ENCODE measurements at places on chromosomes 5 and 9.

DNA sequence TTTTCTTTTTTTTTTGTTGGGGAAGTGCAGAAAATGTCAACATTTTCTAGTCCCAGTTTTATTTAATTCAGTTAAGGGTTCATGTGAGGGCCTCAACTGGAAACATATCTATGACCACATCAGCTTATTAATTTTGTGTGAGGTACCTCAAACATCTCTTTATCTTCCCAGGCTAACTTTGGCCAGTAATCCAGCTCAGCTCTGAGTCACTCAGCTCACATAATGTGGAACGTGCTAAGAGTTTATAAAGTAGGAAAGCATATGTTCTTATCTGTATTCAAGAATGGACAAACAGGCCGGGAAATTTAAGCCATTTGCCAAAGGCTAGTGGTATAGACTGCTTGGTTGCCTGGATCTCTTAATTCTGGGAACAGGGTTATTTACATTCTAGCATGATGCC is 118.4 kb downstream of the INSYN2B start:
- DNase-seq: no peak

- DNase-seq: peak; percentile 42
These were observed 1.3 kb upstream of the GNAQ start for GRCh38 chr9:78032730-78033457.

- DNase-seq: no peak
These were observed 80.2 kb downstream of the PLAC8L1 start for GRCh38 chr5:146025114-146025680.

- DNase-seq: no peak
These were observed 18.6 kb upstream of the MED10 start for GRCh38 chr5:6396836-6397535.

GRCh38 chr9:126592461-126592860 is 21.3 kb upstream of the LMX1B start:
- DNase-seq: no peak

DNA sequence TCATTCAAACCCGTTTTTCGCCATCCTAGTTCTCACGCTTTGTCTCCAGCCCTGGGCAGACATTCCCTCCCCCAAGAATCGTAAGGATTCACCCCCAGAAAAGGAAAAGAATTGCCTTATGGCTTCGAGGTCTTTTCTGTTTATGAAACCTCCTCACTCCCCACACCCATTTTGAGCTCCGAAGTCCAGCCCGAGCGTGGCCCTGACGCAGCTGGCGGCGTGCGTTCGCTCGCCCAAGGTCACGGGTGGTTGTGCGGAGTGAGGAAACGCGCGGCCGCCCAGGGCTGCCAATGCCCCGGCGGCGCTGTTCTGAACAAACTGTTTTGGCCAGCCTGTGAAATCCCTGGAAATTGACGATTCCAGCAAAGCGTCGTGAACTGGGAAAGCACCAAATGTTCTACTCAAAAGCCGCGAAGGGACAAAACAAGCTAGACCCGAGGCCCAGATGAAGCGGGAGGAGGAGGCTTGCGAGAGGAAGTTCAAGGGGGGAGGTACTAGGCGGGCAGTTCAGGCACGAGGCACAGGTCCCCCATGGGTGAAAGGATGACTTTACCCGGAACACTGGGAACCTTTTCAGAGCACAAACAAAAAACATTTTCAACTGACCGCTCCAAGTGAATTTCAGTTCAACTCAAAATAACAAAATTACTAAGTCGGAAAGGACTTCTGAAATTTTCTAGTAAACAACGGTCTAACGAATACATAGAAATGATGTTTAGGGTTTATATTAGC is 683 bp upstream of the ZFAND5 start:
- DNase-seq: peak; percentile 65

- peak; percentile 42 for DNase-seq
These were observed at the start of gene ARL10 for GRCh38 chr5:176365351-176366231. Gene ARL10 (plus strand): TSS chr5:176365487. CDS start chr5:176365564, 77 bp downstream.

GRCh38 chr5:96963267-96963666 is 27.4 kb downstream of the LNPEP start:
- no peak for DNase-seq

DNA sequence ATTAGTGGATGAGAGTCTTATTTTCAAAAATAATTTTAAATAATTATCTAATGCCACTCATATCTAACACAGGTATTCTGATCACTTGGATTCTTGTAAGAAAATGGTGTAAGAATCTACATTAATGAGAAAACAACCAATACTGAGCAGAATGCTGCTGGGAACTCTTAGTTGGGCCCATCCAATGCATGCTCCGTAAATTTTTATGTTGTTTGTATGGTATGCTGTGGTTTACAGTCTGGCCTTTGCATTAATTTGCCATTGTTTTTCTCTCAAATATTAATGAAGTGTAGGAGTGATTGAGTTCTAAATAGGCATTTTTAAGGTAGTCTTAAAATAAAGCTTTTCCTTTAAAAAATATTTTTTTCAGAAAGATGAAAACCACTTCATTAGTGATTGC is 133.4 kb downstream of the ZSWIM6 start:
- no peak for DNase-seq

- no peak for DNase-seq
These were observed 350.5 kb upstream of the DAB2 start for GRCh38 chr5:39775086-39775796.

GRCh38 chr5:146890731-146891440 is 12.3 kb upstream of the PPP2R2B start:
- no peak for DNase-seq

GRCh38 chr9:137482094-137482781 is 23.1 kb upstream of the NSMF start:
- no peak for DNase-seq

DNA sequence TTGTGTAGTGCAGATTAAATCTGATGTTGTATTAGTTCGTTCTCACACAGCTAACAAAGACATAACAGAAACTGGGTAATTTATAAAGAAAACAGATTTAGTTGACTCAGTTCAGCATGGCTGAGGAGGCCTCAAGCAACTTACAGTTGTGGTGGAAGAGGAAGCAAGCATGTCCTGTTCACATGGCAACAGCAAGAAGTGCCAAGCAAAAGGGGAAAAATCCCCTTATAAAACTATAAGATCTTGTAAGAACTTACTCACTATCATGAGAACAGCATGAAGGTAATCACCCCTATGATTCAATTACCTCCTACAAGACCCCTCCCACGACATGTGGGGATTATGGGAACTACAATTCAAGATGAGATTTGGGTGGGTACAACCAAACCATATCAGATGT is 238.6 kb upstream of the PRR16 start:
- no peak for DNase-seq

GRCh38 chr5:144122081-144122480 is 48.4 kb downstream of the YIPF5 start:
- DNase-seq: no peak

DNA sequence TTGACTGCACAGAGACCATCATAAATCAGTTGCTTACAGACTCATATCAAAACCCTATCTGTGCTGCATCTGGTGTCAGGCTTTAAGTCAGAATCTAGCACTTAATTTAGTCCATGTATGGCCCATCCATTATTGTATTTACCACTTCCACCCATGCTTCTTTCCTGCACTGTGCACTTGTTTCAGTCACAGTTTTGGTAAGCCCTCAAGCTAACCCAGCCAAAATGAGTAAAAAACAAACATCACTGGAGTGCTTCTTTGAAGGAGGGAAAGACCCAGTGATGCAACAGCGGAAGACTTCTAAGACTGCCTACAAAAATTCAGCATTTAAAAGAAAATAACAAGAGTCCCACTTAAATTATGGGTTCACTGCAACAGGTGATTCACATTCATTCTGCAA is 69.0 kb downstream of the FGF10 start:
- no peak for DNase-seq

DNA sequence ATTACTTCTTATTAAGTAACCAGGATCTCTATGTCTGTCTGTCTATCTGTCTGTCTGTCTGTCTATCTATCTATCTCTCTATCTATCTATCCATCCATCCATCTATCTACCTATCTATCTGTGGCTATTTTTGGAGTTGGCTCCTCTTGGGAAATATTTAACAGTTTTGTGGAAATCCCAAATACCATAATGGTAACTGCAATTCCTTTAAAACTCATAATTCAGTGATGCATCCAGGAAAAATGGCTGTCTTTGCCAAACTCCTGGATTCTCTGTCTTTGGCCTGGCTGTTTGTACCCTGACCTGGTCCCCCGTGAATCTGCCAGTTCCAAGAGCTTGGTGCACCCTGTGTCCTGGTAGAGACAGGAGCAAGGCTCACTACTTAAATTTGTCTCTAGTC is 197.0 kb downstream of the PCSK1 start:
- no peak for DNase-seq

DNA sequence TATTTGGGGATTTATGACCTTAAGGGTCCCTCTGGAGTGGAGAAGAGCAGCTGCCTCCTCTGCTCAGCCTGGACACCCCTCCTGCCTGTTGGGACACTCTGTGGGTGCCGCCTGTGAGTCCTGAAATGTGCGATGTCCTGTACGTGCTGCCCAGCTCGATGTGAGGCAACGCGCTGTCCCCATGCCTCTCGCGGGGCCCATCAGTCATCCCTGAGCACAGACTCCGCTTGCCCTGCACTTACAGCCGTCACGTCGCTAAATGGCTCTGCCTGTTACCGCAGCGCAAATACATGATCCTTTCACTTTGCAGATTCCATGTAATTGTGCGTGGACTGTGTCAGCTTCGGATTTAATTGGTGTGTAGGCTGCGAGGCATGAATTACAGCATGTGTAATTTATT is 27.1 kb downstream of the IRX4 start:
- DNase-seq: no peak

DNA sequence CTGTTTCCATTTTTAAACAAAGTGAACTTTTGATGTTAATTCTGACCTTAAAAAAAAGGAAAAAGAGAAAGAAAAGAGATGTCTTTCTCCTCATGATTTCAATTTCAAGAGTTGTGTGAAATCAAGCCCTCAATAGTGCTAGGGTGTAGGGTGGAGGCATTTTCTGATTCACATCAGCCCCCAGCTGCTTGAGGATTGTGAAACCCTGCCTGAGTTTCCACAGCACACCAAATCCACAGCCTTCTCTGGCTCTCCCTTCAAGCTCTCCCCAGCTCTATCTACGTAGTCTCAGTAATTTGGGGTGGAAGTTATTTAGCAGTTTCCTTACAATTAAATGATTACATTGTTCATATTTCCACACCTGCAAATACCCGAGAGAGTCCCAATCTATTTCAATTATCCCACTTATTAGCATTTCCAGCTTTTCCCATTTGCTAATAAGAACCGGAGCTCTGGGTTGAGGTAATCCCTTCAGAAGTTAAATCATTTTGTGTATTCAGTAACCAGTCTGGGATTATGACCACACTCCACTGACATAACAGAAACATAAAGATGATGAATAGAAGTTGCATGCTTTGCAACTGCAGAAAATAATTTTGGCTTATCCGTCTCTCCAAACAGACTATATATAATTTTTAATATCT is 54.9 kb downstream of the MTX3 start:
- DNase-seq: no peak

GRCh38 chr9:37146410-37146809 is 26.0 kb downstream of the ZCCHC7 start:
- DNase-seq: no peak

DNA sequence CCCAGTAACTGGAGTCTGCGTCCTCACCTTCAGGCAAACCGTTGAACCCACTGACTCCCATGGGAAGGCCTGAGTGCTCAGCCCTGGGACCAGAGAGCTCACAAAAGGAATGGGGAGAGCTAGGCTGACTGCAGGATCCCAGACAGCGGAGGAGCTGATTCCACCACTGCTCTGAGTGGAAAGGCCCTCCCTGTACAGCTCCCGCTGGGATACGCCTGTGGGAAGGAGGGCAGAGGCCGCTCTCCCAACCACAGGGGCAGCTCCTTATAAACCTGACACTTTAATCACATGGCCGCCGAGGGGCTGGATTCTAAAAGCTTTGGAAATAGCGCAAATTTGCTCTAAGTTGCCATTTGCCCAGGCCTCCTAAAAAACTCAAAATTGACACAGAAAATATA is 37.1 kb downstream of the DBH start:
- DNase-seq: no peak

DNA sequence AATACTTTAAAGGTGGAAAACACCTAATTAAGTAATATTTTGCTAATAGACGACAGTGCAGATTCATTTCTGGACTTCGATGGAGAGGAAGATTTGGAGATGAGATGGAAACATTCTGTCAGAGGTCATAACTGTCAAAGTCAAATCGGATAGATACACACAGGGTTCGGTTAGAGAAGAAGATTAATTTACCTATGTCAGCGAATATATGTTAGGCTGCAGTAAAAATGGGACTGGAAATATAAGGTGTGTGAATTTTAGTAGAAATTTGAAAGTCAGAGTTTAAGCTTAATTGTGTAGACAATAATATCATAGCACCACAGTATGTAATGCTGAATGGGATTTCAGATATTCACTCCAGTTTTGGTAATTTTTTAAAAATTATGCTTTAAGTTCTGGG is 1020.3 kb upstream of the ACO1 start:
- DNase-seq: no peak

DNA sequence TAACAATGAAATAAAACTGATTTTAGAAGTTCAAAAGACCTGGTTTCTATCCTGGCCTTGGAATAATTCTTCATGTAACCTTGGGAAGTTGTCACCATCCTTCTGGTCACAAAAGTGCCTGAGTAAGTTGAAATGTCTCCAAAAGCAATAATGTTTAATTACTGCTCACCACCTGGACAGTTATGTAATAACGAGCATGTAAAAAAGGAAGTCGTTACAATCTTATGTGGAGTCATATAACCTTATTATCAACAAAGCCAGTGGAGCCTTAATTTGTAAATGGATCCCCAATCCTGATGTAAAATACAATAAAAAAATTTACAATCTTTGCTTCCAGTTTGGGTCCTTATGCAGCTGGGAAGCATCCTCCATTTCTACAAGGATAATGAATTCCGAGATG is 64.2 kb upstream of the GPR151 start:
- no peak for DNase-seq

- DNase-seq: no peak
These were observed 15.3 kb upstream of the SYNPO start for GRCh38 chr5:150625164-150625535.

GRCh38 chr9:33375238-33375840 is 27.0 kb downstream of the AQP7 start:
- DNase-seq: no peak

DNA sequence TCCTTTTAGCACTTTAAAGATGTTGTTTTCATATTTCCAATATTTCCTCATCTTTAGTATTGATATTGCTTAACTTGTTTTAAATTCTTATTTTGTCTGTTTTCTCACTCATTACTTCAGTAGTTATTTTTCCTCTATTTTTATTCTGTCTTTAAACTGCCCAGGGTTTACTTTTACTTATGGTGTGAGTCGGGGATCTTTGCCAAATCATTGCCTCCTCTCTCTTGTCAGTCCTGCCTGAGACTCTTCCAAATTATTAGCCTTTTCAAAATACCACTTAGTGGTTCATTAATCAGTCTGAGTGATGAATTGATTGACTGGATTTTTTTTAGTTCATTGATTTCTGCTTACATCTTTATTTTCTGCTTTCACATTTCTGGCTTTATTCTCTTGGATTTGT is 72.9 kb downstream of the SH3GL2 start:
- DNase-seq: no peak
